Progenitor cell of endocrine pancreas (in vitro differentiated cells): ENCODE measurements at places on chromosomes 2 and 18.
A peak's percentile ranks its signal among the peaks of the same experiment; 100 is the strongest.

GRCh38 chr2:39499336-39499735 lies 62.3 kb upstream of the MAP4K3 start:
- DNase-seq, result no peak

- DNase-seq, result no peak
Measured at GRCh38 chr18:24071779-24072178, 57.2 kb downstream of the TTC39C start.

DNA sequence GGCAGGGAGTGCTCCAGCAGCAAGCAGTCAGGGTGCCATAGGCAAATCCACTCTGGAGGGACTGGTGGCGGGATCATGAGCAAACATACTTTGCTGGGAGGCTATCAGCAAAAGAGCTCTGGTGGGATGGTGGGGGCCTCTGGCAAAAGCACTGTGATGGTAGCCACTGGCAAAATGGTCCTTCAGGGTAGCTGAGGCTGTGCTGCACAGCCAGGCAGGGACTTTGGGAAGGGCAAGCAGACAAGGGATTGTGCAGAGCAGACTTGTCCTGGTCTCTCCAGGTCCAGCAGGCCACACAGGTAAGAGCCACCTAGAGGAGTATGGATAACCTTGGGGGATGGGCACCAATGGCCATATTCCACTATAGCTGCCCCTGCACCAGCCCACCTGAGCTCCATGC lies 129.4 kb upstream of the OTOS start:
- DNase-seq, result no peak

DNA sequence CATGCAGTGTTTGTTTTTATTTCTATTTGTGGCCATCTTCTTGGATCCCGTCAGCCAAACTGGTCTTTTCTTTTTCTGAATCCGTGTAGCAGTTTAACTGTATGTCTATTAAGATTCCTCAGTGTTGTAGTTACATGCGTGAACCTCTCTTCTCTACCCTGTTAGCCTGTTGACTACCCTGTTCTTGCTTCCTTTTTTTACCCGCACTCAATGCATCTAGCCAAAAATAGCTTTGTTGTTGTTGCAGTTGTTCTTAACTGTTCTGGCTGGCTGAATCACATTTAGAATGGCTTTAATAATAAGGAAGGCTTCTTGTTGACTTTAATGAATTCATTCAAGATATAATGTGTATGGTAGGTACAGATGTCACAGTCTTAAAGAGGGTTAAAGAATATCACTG lies 137.1 kb downstream of the LCLAT1 start:
- DNase-seq, result no peak

DNA sequence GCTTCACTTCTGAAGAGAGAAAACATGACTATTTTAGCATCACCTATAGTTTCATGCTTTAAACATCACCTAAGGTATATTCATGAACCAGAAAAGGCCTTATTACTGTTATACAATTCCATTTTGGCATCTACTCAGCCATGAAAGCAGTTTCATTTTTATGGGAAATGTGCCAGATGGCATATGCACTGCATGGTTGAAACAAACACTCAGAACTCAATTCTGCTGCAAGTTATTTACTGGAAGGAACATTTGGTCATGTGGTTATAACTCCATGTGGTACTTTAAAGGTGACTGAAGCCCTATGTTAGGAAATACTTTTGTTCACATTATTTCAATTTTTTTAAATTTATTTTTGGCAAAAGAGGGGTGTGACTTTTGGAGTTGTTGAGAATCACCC lies 287.5 kb upstream of the CRIM1 start:
- DNase-seq, result no peak

GRCh38 chr2:11239666-11240462 lies 84.6 kb downstream of the SLC66A3 start:
- DNase-seq, result no peak

DNA sequence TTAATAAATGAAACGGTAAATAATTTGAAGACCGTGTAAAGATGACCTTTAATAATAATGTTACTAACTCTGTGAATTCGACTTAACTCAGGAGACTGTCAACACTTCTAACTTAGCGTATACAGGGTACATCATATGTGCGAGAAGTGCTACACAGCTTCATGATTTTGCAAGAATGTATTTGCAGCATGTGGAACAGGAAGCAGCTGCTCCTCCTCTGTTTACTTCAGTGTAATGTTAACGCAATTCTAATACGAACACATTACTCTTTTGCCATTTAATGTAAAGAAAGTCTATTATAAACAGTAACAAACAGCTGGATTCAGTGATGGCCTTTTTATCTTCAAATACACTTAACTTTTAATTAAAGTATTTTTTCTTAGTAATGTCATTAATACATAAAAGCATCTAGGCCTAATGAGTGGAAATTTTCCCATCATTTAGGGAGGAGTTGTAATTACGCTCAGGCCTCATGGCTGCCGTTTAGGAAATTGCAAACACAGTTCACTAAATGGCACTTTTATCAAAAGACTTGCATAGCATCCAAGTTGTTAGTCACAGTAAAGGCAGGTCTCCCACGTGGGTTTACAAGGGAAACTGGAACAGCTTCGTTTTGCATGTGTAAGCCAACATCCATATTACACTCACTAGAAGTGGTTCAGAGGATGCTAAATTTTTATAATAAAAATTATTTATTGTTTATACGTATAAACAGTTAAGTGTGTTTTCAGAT lies 635.7 kb downstream of the FBXO15 start:
- no peak for DNase-seq

DNA sequence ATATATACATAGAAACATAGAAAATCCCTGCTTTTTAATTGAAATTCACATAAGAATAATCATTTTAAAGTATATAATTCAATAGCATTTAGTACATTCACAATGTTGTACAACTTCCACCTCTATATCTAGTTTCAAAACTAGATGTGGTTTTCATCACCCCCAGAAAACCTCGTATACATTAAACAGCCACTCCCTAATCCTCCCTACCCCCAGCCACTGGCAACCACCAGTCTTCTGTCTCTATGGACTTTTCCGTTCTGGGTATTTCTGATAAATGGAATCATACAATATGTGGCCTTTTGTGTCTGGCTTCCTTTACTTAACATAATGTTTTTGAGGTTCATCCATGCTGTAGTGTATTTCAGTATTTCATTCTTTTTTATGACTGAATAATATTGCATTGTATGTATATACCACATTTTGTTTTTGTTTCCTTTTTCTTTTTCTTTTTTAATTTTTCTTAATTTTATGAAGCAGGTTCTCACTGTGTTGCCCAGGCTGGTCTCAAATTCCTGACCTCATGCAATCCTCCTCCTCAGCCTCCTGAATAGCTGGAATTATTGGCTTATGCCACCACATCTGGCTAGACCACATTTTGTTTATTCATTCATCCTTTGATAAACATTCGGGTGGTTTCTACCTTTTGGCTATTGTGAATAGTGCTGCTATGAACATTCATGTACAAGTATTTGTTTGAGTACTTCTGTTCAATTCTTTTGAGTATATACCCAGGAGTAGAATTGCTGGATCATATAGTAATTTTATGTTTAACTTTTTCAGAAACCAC lies 50.6 kb upstream of the RNF152 start:
- no peak for DNase-seq

GRCh38 chr2:12861344-12861930 lies 144.7 kb downstream of the TRIB2 start:
- DNase-seq, result no peak

- no peak for DNase-seq
Measured at GRCh38 chr18:31097666-31098065, 4.6 kb downstream of the DSC2 start.

DNA sequence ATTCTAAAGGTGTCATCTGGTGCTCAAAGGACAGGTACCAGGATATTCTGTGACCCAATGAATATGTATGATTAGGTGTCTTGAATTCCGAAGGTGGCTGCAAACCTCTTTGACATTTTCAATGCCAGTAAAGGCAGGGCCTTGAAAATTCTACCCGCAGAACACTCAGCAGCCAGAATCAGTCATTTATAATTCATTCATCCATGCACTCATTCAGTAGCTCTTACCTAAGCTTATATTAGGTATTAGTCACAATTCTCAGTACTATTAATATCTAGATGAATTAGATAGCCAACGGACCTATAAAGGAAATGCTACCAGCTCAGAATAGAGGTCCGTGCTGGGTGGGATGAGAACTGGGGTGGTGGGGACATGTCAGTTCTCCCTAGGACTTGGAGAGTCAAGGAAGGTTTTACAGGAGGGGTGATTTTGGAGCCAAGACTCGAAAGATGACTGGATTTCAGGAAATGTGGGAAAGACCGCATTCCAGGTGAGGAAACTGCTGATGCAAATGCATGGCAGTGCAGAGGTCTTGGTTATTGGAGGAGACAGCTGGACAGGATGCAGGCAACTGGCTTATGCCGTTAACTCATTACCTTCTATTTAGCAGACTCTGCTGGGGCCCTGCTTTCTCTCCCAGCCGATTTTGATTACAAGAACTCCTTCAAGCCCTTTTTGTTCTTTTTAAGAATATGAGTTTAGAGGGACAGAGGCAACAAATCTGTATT lies 7.2 kb downstream of the TRIB2 start:
- no peak for DNase-seq

DNA sequence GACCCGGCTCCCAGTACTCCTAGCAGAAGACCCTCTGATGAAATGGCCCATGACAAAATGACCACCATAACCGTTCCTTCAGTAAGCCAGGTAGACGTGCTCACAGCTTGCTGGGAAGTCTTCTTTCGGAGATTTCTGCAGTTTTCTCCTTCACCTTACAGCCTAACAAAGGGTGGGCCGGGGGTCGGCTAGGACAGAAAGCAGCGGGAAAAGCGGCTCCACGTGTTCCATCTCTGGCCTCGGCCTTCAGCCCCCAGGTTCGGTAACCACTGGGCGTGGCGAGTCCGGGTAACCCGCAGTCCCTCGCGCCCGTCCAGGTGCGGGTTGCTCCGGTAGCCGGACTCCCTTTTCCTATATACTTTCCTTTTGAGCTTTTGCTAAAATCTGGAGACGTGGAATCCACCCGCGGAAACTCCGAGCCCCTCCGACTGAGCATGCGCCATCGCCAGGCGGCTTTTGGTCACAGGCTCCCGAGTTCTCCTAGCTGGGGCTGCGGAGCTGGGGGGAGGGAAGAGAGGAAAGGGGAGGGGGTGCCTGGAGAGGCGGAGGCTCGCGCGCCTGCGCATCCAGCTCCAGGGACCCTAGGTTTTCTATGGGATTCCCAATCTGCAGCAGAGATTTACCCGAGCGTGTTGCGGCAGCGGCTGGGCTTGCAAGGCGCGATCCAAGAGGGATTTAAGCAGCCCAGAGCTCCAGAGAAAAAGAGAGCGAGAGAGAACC lies at the start of gene VSNL1:
Gene VSNL1, plus strand, starts transcription at position 604 of the 720 bp plus-strand sequence. CDS start 51,379 bp downstream, outside the sequence.
- peak; percentile 93 for DNase-seq

GRCh38 chr2:134988994-134989605 lies 58.1 kb downstream of the MAP3K19 start:
- DNase-seq, result no peak

DNA sequence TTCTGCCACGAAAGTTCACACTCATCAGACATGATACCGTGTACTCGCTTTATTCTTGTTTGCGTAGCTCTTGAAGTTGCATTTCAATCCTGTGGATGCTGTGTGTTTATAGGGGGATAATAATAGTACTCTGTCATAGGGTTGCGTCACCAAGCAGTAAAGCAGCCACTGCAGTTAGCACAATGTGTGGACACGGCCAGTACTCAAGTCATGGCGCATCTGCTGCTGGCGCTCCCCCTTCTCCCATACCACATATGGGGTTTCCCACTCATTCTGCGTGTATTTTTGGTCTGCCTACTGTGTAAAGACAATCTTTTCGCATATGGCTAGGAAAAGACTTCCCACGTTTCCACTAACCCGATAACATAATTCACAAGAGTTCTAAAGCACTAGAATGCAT lies 2.1 kb upstream of the ZBTB14 start:
- no peak for DNase-seq
